IPS DF 19.7 (cell line): ENCODE measurements at places on chromosomes 2 and 18.

GRCh38 chr2:239120664-239121063 lies 272.8 kb downstream of the TWIST2 start:
- no peak for DNase-seq

DNA sequence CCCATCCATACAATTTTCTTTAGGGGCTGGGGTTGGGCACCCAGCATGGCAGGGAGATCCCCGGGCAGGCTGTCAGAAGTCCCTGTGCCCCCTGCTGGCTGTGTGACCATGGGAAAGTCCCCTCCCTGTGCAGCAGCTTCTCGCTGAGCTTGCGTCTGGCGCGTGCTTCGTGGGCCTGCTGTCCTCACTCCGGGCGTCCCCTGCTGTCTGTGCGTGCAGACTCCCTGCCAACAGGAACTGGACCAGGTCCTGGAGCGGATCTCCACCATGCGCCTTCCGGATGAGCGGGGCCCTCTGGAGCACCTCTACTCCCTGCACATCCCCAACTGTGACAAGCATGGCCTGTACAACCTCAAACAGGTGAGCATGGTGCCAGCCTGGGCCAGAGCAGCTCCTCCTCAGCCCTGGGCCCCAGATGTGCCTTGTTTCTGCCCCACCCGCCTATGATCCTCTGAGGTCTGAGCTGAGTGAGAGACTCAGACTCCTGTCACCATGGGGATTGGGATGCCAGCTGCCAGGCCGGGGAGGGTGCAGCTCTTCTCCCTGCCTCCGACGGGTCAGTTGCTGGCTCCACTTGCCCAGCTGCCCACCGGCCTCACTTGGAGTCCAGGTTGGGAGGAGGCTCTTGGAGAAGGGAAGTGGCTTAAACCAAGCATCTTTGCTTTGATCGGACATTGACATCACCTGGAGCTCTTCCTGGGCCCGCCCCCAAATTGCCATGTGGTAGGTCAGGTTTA lies 28.6 kb downstream of the IGFBP2 start:
- DNase-seq = no peak

DNA sequence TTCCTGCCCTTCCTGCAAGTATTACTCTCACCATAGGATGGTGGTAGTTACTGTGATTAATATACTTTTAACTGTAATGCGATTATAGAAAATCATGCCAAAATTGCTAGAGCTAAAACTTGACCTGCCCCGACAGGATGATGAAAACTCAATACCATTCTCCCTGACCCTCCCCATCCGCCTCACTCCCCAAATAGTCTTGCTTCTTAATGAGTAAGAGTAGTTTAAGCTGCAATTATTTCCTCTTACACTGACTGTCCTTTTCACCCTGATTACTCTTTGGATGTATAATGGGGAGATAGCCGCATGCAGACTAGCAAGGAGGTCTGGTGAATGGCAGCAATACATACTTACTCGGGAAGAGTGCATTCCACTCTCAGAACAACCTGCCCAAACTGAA lies 269.6 kb upstream of the SIX3 start:
- no peak for DNase-seq

- no peak for DNase-seq
These were observed 8.9 kb downstream of the ASPRV1 start for GRCh38 chr2:69952336-69953115.

GRCh38 chr2:84077496-84077895 lies 381.6 kb downstream of the SUCLG1 start:
- no peak for DNase-seq

GRCh38 chr2:84649487-84650142 lies 133.3 kb downstream of the DNAH6 start:
- no peak for DNase-seq

- DNase-seq = no peak
These were observed 243.0 kb downstream of the CELF4 start for GRCh38 chr18:37322492-37323035.

DNA sequence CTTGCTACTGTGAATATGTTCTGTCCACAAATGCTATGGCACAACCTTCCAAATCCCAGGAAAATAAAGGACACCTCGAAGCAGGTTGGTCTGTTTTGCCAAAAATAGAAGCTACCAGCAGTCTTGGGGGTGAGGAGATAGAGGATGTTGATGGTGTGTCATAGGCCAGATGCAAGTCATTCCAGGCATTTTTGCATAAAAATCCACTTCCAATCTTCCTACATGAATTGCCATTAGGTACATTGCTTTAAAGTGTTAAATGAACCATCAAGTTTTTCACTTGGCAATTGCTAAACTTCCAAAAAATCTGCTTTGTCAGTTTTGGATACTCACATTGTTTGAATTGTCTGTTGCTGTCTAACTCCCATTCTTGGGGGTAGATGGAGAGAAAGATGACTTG lies 295.4 kb downstream of the MYCN start:
- no peak for DNase-seq

- DNase-seq = no peak
These were observed 68.7 kb upstream of the ALK start for GRCh38 chr2:29990129-29990528.

DNA sequence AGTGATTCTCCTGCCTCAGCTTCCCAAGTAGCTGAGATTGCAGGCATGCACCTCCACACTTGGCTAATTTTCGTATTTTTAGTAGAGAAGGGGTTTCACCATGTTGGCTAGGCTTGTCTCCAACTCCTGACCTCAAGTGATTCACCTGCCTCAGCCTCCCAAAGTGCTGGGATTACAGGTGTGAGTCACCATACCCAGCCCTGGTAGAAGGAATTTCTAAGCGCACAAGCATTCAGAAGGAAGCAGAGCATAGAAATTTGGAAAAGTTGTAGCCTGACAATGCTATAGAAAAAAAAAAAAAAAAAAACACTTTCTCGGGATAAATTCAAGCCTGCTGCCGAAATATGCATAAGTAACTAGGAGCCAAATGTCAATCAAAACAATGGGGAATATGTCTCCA lies 249.4 kb downstream of the GRB14 start:
- DNase-seq = no peak

DNA sequence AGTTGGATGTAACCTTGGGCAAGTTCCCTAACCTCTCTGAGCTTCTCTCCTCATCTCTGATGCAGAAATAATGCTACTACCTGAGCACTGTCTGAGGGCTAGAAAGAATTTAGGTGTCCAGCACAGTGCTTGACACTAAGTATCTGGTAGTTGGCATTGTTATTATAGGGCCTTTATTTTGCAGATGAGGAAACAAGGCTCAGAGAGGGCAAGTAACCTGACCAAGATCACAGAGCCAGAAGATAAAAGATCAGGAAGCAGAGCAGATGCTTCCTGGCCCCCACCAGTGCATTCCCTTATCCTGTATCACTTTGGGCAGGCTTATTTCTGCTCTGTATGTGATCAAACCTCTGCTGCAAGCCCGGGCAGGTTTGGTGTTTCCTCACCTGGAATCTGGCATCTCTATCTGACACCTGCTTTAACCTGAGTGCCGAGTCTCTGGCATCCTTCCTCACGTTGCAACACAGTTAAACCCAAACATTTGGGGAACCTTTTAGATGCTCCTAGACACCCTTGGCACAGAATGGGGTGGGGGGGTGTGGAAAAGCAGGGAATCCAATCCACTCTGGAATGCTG lies 69.9 kb downstream of the PLB1 start:
- DNase-seq = no peak

DNA sequence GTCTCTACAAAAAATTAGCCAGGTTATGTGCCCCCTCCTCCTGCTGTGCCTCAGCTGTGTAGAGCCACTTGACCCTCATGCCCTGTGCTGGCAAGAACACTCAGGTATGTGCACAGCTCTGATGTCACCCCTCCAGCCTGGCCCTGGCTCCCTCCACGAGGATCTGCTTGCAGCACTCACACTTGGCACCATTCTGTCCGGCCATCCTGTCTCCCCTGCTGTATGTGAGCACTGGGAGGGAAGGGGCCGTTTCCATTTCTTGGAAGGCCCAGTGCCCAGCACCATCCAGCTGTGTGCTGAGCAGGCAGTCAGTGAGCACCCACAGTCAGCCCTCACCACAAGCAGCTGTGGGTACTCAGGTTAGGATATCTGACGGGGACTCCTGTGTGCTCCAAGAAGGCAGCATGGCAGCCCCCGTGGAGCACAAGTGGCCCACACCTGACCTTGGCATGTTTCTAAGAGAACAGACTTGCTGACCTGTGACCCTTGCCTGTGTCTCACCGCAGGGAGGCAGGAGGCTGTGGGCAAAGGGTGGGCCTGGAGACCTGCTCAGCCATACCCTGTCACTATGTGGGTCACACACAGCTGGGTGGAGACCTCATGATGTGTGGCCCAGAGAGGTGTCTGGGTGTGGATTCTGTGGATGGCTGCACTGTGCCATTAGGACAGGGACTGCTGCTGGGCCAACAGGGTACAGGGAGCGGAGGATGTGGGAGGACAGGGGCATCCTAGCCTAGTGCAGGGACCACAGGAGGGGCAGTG lies 31.5 kb downstream of the USP34 start:
- DNase-seq = no peak

DNA sequence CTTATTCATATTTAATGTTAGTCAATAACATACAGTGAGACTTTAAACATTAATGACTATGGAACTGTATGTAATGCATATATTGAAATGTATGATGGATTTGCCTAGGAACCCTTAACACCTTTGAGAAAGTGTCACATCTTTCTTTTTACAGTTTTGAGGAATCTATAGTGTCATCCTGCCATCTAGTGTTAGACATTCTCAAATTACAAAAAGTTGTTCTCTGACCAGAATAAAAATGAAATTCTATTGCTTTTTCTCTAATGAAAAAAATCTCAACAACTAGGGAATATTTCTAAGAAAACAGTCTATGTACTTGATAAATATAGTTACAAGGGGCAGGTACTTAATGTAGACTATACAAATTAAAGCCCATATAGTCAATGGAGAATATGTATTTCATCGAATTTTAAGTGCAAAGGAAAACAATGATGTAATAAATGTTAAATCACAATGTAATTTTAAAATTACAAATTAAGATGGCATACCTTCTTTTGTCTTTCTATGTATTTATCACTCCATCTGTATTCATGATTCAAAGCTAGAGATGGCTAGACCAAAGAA lies 5.1 kb upstream of the CALCRL start:
- DNase-seq = no peak

GRCh38 chr2:76760367-76760704 lies 761.8 kb downstream of the LRRTM4 start:
- DNase-seq = no peak

DNA sequence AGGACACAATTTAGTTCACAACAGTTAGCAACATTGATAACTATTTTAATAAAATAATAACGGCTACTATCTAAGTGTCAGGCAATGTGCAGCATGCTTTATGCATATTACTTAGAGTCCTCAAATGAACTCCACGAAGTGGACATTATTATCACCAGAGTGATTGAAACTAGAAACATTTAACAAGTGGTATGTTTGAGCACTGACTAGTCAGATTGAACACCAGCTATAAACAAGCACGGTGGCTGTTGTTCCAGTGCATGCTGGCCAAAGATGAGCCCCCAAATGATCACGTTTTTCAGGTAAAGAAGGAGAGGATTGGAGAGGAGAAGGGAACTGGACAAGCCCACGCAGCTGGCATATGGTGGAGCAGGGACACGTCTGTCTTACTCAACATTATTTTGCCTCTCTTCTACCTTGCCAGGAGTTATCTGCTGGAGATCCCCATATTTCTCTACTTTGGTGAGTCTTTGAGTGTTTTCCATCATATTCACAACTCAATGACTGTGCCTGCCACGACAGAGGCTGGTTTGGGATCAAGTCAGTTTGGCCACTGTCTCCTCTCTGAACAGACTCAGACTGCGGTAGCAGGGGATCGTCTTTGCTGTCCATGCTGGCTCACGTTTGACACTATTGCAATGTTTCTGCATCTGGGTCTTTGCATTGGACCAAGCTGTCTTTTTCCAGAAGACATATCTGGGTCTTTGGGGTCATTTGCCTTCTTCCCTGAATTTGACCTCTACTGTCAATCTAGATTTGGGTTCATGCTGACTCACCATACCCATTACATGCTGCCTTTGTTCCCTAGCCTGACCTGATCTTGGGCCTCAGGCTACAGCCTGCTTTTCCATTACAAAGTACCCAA lies 66.0 kb upstream of the ACSL3 start:
- DNase-seq = peak; percentile 23

GRCh38 chr2:9836517-9836916 lies 6.8 kb upstream of the TAF1B start:
- DNase-seq = no peak

- DNase-seq = peak; percentile 30
These were observed 54.8 kb upstream of the CCDC178 start for GRCh38 chr18:33495278-33495677.

- DNase-seq = no peak
These were observed 249.4 kb downstream of the HDAC4 start for GRCh38 chr2:239151201-239152131.

DNA sequence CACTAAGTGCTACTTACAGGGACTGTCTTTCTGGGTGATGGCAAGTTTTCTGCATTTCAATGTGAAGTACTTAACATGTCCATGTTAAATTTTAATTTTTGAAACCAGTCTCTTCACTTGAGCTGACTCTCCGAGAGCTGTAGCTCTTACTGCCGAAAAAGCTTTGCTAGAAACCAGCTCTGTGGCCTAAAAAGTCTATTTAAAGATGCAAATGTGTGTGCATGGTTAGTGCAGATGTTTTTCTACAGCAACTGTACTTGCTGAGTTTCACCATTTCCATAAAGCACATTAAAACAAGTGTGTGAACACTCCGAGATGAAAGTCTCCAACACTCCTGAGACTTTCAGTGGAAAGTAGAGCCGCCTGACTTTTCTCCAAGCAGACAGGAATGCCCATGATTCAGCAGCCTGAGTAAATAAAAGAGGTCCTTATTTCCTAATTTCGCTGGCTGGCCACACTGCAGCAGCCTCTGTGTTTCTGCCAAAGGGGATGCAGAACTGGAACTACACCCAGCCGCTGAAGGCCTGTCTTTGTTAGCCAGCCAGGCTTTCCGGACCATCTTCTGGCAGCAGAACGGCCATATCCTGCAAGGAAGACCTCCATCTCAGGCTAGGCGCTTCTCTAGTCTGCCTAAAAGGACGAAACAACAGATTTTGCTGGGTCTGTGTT lies 121.2 kb downstream of the ZNF521 start:
- no peak for DNase-seq

GRCh38 chr2:71252862-71253261 lies 26.0 kb upstream of the PAIP2B start:
- no peak for DNase-seq

- DNase-seq = no peak
These were observed 862.2 kb upstream of the DDX18 start for GRCh38 chr2:116952254-116952653.

DNA sequence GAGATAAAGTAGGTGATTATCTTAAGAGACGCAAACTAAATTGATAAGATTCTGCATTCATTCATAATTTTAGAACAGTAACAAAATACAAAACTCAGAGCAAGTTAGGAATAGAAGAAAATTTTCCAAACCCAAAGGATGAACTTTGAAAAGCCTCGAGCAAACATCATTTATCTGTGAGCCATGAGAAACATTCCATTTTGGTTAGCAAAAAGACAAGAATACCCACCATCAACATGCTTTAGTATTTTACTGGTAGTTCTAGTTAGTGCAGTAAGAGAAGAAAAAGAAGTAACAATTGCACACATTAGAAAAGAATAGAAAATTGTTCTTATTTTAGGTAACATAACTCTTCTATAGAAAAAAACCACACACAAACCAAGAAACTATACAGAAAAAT lies 291.3 kb upstream of the TCF4 start:
- DNase-seq = no peak

- no peak for DNase-seq
These were observed 149.9 kb downstream of the RPIA start for GRCh38 chr2:88841224-88841929.
